ENCODE measurements at places on chromosomes 1 and 21. TPM values are rescaled to one million over a fixed set of nuclear protein-coding genes. Genes with fewer than 3 reads are reported as not detected.

RPE65 gene
- not detected for total RNA-seq

S100A3 gene
- total RNA-seq, result not detected

RPTN gene
- total RNA-seq, result not detected

CD34 gene
- total RNA-seq, result not detected

OR2T2 gene
- total RNA-seq, result not detected

LENEP gene
- 0.72 TPM for total RNA-seq

ADPRS gene
- 41.1 TPM for total RNA-seq

- DNase-seq, result no peak
Measured at GRCh38 chr1:221335161-221336101, 406.5 kb downstream of the DUSP10 start.

GRCh38 chr1:59413327-59413720 lies 116.4 kb downstream of the FGGY start:
- DNase-seq, result no peak

DNA sequence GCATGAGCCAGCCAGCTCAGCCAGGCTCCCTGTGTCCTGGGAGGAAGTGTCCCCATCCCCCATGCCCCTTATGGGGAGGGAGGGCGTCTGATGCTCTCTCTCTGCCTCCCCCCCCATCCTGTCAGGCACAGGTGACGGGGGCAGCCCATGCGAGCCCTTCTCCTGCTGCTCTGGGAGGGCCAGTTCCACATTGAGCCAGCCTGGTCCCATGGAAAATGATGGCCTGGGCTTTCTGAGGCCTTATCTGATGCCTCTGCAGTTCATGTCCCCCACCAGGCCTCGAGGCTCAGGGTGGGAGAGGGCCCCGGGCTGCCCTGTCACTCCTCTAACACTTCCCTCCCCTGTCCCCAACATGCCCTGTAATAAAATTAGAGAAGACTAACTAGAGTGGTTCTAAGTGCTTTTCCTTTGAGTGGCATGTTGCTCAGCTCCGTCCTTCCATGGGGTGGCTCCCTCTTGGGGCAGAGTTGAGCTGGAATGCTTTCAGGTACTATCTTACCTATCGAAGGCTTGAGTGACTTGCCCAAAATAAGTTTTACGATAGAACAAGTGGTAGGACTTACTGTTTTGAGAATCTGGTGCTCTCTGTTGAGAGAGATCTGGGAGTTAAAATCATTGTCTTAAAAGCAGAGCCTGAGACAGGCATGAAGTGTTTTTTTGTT lies 1.8 kb upstream of the MTFR1L start:
- no peak for DNase-seq

DNA sequence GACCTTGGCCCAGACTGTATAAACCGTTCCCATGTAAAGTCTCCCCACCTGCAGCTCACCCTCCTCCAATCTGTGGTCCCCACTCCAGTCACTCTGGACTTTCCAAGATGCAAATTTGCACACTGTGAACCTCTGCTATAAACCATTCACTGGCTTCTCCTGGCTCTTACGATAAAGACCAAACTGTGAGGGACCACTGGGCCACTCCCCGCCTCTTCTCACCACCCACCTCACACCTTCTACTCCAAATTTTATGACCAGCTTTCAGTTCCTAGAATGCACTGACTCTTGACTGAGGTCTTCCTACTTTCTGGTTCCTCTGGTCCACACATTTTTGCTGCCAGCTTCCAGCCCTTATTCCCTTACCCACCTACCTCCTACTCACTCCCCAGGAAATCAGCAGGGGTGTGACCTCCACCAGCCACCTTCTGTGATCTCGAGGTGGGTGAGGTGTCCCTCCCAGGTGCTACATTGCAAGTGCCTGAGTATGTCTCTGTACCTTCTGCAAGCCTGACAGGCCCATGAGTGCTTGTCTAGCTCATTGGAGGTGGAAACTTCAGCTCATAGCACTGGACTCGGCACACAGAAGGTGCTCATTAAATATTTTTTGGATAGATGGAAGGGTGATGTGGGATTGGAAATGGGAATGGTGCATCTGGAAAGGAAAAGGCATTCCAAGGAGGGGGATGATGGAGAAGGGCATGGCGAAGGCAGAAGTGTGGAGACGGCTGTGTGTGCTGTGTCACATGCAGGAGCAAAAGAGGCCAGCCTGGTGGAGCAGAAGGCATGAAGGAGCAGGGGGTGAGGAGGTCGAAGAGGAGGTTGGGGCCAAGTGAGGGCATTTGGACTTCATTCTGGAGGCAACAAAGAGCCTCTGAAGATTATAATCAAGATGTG lies 15.6 kb upstream of the CSF1 start:
- no peak for DNase-seq

- DNase-seq, result no peak
Measured at GRCh38 chr1:40592107-40592803, 60.8 kb downstream of the ZNF684 start.

DNA sequence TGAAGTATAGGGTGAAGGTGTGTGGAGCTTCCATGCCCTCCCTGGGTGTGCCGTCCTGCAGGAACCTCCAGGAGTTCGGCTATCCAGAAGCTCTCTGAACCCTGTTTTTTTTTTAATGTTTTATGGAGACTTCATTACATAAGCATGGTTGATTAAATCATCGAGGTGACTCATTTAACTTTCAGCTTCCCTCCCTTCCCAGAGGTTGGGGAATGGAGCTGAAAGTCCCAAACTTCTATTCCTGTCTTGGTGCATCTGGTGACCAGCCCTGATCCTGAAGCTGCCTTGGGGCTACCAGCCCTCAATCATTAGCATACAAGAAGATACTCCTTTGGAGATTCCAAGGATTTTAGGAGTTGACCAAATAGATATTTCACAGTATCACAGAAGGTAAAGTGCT lies 9.5 kb downstream of the RRP15 start:
- no peak for DNase-seq

- no peak for DNase-seq
Measured at GRCh38 chr1:113185463-113186104, 112.6 kb downstream of the LRIG2 start.

GRCh38 chr1:2578758-2579118 lies 7.8 kb upstream of the PRXL2B start:
- DNase-seq, result no peak

DNA sequence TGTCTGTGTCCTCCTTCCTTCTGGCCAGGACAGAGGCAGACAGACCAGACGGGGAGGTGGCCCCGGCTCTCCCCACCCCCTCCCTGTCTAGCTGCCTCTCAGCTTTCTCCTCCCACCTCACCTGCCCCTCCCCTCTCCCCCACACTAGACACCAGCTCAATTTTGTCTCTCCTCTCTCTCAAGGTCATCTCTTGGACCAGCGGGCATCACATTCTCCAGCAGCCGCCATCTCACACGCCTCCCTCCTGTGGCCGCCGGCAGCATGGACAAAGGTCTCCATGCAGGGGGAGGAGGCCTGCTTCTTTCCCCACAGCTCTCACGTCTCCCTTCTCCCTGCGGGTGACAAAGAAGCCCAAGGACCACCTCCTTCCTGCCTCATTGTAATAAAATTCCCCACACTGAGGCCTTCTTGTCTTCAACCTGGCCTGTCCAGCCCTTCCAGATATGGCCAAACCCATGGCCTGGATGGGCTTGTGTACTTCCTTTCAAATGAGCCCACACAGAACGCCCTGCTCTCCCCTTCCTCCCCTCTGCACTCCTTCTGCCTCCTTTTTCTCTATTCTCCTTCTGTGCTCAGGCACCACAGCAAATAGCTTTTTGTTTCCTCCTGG lies 14.6 kb downstream of the OPTC start:
- DNase-seq, result no peak

DNA sequence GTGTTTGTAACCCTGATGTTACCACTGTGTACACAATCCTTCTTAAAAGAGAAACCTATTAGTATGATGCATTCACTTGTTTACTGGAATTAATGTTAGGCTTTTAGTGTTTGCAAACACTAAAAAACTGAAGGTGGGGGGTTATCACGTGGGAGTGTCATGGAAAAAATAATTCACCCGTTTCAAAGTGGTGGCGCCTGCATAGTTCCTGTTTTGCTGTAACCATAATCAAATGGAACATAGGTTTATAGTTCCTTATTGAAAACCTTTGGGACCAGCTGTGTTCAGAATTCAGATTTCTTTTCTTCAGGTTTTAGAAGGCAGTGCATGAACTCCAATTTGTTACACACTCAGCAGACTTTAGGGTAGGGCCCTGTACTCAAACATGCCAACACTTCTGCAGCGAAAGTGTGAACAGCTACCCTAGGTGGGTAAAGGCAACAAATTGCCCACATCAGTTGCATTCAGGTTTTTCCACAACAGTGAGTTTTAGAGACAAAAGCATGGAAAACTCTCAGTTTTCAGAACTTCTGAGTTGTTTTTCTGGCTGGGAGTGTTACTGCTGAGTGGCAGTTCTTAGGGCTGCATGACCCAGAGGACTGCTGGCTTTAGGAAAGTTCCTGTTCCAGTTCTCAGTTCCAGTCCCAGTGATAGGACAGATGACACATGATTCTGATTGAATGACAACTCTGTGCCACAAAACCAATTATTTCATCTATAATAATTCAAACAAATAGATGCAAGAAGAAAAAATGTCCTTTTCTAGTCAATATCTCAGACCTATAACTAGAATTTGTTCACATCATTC lies 29.1 kb upstream of the IVNS1ABP start:
- DNase-seq, result no peak

- no peak for DNase-seq
Measured at GRCh38 chr1:1827089-1827848, 49.0 kb upstream of the NADK start.

GRCh38 chr1:112700290-112701226 lies 6.4 kb downstream of the RHOC start:
- DNase-seq, result peak; percentile 61
